DMS 273 treated with DMSO at 0.1 percent for 48 hours (cell line): ENCODE measurements at places on chromosomes 11 and 22.

DNA sequence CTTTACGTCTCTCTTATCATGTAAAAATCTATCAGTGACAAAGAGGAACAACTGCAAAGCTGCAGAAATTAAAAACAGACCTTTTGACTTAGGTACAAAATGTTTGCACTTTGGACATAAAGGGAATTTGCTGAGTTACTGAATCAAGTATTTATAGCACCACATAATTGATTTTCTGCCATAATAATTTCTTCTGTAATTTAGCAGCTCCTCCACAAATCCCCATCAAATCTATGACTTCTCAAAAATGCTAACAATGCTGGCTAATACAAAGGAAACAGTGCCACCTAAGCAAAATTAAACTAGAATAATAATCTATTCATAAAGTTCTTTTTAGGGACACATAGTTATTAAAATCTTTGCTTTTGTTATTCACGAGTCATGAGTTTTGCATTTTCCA, 215.1 kb downstream of the SWAP70 start:
- DNase-seq, result no peak

DNA sequence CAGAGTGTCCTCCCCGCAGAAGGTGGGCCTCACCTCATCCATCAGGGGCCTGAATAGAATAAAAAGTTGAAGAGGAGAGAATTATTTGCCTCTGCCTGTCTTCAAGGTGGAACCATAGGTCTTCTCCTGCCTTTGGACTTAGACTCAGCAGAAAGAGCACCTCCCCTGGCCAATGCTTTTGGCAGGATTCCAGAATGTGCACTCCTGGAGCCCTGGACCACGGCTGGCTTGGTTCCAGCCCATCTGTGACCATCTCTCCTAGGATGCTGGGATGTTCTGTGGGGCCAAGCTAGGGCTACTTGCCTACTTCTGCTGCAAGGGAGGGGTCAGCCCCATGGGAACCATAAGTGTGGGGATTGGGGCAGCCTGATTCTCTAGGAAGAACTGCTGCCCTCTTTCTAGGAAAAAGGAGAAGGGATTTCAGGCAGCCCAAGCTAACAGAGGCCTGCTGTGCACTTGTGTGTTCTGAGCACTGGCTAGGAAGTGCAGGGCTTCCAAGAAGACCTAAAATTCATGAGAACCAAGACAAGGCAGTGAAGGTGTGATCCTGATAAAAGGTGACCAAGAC, 32.2 kb upstream of the SHANK2 start:
- DNase-seq, result peak; percentile 17

DNA sequence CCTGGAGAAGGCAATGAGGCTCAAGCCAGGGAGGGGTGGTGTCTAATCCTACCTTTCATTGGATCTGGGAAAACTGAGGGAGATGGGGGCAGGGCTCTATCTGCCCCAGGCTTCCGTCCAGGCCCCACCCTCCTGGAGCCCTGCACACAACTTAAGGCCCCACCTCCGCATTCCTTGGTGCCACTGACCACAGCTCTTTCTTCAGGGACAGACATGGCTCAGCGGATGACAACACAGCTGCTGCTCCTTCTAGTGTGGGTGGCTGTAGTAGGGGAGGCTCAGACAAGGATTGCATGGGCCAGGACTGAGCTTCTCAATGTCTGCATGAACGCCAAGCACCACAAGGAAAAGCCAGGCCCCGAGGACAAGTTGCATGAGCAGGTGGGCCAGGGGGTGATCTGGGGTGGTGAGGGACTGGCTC, at the start of gene FOLR1:
FOLR1 (plus strand) TSS at position 180 of the 421 bp plus-strand sequence; CDS start at position 214, 34 bp downstream.
- no peak for DNase-seq

DNA sequence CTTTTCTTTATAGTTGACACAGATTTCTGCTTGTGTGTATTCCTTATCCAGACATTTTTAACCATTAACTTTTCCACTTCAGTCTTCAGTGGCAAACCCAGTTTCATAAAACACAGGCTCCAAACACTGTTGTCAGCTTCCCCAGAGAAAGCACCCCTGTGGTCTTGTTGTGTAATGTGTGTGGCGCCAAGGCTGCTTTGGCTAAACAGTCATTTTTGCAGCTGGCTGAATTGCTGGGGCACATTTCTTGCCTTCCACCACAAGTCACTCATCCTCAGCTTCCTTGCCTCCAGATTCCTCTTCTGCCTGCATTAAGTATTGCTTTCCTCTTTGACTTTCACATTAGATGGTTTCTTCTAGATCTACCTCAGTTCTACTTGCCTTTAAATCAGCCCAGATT, 40.5 kb downstream of the ARHGAP1 start:
- no peak for DNase-seq

- DNase-seq, result no peak
Measured at GRCh38 chr11:1055990-1056771, 18.5 kb upstream of the MUC2 start.
